ENCODE measurements at places on chromosomes 4 and X.

DNA sequence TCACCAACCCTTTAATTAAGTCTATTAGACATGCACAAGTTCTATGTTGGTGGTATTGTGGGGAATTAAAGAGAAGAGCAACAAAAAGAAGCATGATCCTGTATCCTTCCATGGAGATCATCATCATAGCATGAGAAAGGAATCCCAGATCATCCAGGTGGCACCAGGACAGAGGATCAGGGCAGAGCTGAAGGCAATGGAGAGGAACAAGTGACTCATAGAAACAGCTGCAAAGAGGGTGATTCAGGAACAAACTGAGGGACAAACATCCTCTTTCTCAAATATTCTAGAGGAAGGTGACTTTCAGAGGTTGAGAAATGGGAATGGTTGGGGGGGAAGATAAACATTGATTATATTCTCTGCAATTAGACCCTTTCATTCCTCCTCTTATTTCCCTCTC, 105.5 kb upstream of the OTUD4 start:
- DNase-seq, result no peak

DNA sequence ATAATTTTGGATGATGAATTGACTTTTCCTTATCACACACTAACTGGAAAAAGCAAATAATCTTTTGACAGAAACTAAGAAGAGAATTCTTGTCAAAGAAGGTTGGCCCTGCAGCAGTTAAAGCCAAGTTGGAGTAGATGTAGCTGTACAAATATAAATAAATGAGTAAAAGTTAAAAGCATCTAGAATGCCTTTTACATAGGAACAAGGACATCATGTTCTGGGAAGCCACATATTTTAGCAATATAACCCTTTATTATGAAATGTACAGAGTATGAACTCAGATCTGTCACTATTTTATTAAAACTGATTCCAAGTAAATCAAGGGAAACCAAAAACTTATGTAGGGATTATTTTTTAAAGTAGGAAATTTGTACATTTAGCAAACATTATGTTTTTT, 269.4 kb upstream of the FAT4 start:
- no peak for DNase-seq

- no peak for DNase-seq
Measured at GRCh38 chr4:5824635-5825034, 68.3 kb downstream of the CRMP1 start.

- DNase-seq, result no peak
Measured at GRCh38 chr4:17475481-17475880, 36.4 kb downstream of the QDPR start.

DNA sequence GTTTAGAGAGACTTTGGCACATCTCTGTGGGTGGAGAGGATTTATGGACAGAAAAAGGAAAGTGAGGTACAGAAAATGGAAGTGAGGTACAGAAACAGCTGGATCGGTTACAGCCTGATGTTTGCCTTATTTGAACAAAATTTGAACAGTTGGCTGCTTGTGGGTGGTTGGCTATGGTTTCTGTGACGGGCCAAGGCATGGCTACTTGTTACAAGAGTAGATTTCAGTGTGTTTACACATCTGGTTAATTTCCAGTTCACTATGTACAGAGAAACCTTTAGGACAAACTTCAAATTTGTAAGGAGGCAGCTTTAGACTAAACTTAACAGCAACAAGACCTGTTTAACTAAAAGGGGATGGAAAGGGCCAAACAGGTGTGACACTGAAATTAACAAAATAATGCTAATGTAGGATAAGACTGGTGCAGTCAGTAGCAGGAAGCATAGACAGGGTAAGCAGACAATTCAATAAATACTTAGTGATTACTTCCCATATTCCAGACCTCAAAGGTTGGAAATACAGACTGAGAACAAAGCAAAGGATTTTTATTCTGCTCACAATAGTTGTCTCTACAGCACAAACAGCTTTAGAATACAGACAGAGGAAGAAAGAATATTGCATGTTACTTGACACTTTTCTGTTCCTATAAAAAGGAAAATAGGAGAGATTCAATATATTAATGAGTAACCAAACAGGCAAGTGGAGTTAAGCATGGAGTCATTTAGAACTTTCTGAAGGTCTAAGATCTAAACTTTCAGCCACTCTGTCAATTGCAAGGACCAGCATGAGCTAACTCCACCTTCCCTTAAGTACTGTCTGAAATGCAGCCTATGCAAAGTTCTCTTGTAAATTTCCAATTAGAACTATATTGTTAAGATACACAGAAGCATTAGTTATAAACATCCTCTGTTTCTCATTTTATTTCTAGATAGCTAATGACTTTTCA, 294.4 kb upstream of the FAT4 start:
- no peak for DNase-seq

GRCh38 chrX:133985164-133985966, at the start of gene GPC3:
Gene GPC3, minus strand, starts transcription at chrX:133985594.
- DNase-seq, result no peak

GRCh38 chrX:132433551-132433950, 55.3 kb downstream of the MBNL3 start:
- no peak for DNase-seq

DNA sequence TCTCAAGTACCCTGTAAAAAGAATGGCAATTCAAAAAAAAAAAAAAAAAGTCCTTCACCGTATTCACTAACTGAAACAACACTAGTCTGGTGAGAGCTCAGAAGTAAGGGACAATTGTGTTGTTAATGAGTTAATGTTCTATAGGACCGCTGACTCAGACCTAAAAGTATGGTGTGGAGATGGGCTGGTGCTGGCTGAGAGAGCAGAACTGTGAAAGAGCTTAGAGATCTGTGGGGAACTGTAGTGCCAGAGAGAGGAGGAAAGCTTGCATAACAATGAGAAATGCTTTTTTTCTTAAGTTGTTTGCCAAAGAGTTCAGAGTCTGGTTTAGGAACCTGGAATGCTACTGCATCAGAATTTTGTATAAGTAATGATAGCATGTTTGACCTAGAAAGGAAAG, 65.1 kb downstream of the LHFPL1 start:
- DNase-seq, result no peak

- no peak for DNase-seq
Measured at GRCh38 chr4:15586066-15586465, 69.1 kb downstream of the FBXL5 start.

- DNase-seq, result no peak
Measured at GRCh38 chr4:186291256-186291890, 25.4 kb downstream of the F11 start.

DNA sequence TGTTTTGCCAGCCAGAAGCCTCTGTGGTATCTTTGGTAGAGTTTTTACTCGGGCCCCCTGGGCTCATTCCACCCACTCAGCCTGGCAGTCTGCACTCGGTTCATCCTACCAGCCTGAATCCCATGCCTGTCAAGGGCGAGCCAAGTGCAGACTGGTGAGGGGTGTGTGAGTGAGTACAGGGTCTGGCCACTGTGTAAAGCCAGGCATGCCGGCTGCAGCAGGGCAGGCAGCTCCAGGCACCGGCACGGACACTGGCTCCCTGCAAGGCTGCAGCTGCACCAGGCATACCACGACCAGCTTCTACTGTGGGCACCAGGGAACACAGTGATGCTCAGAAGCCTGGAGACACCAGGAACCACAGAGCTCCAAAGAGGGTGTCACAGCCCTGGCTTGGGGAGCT, 194.0 kb upstream of the GALNT7 start:
- DNase-seq, result no peak

DNA sequence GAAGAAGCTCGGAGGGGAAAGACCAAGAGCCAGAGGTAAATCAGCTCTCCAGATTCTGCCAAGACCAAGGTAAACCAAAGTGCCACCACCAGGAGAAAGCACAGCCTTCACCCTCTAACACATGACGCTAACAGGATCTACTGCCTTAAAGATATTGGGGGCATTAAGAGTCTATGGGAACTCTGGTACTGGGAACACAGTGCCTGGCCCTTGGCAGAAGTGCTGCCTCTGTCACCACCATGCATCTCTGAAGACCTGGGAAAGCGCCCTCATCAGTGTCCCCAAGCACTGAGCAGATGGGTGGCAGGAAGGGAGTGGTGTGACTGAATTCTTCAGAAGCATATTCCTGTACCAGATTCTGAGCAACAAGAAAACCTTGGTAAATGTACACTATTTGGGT, 1.3 kb downstream of the QDPR start:
- no peak for DNase-seq

DNA sequence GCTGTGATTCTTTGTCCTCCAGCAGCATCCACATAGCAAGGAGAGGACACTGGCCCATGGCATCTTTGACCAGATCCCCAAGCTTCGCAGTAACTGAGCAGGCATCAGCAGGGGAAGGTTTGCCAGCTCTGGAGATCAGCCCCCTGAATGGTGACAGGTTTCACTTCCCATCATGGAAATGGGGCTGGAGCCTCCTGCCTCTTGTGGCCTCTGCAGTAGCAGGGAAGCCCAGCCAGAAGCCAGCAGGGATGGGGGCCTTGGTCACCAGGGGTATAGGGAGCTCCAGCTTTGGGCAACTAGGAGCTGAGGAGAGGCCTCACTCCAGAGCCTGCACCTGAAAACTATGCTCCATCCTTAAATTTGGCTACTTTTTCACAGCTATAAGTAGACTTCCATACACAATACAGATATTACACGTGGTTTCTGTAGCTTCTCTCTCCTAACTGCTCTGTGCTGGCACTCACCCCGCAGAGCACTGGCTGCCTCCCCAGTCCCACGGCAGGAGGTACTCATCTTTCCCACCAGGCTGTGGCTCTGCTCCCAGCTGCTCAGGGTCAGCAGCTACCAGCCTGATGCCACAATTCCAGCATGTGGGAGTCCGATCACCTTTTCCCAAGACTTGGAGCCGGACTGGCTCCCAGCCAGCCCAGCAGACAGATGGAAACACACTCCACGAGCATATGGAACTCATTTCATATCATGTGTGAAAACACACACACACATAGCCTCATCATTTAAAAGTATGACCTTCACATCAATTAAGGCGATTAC, 2.8 kb downstream of the TMEM271 start:
- no peak for DNase-seq

DNA sequence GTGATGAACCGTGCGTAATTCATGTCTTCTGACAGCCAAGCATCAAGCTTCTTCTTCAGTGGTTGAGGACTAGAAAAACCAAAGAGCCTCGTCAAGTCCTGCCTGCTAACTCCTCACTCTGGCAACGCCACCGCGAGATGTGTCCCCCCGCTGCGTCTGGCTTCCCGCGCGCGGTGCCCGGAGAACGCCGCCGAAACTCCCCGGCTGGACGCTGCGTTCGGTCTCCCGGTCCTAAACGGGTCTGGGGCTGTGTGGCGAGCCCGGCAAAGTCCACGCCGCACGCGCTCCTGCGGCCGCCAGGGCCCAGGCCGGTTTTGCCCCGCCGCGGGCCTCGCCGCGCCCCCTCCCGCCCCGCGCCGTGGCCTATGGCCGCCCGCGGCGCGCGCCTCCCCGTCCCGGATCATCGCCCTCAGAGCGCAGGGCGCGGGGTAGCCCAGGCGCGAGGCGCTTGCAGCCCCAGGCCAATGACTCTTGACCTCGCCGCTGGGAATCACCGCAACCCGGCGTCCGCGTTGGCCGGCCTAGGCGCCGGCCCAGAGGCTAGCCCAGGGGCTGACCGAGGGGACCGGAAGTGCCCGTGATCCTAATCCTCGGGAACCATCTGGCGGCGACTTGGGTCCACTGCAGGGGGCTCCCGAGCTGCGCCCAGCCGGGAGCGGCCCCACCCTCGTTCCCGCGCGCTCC, at the start of gene AADAT:
TSS of gene AADAT (minus strand) at position 289 of the 684 bp plus-strand sequence. CDS start at position 23, 266 bp downstream.
- no peak for DNase-seq

- DNase-seq, result no peak
Measured at GRCh38 chrX:48938721-48939425, 18.5 kb downstream of the OTUD5 start.

- no peak for DNase-seq
Measured at GRCh38 chr4:148415500-148415899, 26.7 kb downstream of the NR3C2 start.

- DNase-seq, result no peak
Measured at GRCh38 chr4:37358748-37359147, 114.2 kb downstream of the NWD2 start.

GRCh38 chrX:145856181-145856580, 38.6 kb downstream of the SLITRK2 start:
- DNase-seq, result no peak

DNA sequence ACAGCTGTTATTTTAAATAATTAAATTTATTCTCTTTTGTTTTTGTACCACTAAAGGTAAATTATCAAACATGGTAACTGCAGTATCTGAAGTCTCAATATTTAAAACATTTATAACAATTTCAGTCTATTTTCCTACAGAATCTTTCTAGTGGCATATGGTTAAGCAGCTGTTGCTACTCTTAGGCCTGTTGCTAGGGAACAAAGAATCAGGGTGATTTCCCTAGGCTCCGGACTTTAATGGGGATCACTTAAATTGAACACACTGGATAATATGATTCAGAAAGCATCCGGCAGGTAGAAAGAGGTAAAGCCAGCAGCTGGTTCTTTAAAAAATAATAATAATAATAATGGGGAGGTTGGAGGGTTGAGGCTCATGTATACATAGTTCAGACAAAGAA, 17.6 kb downstream of the FBXO8 start:
- DNase-seq, result no peak

DNA sequence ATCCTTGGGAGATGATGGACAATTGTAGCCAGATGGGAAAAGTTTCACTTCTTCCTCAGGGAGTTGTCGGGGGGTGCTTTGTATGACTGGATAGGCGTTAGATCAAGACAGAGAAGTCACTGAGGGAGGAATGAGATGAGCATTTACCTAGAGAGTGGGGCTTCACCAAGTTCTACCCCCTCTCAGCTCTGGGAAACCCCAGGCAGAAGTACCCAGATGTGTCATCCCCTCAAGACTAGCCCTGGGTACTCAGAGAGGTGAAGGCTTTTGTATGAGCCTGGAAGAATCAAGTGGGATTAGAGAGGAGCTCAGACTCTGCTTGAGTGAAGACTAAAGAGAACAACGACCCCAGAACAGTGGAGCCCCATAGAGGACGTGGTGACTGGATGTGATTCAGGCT, 1.9 kb downstream of the MAGEB1 start:
- no peak for DNase-seq

DNA sequence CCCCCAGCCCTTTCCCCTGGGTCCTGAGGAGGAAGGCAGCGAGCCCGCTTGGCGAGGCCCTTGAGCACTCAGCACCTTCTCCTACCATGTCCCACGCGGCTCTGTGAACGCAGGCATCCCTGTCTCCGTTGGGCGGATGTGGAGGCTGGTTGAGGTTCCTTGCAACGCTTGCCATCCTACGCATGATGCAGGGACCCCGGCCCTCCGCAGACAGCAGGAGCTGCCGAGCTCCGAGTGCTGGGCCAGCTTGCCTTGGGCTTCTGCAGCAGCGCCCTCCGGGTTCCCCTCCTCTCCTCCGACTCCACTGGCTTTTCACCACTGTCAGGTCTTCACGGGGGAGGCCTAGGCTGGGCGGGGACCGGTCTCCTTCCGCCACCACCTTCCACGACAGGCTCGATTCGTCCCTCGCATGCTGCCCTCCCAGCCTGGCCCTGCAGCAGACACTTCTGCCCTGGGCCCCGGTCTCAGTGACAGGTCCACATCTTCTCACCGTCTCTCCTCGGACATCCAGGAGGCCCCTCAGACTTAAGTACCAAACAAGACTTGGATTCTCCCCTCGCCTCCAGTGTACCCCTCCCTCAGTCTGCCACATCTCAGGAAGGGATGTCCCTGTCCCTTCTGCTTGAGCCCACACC, 67.6 kb upstream of the HGFAC start:
- DNase-seq, result no peak
